ENCODE measurements at places on chromosomes 5 and 9.

DNA sequence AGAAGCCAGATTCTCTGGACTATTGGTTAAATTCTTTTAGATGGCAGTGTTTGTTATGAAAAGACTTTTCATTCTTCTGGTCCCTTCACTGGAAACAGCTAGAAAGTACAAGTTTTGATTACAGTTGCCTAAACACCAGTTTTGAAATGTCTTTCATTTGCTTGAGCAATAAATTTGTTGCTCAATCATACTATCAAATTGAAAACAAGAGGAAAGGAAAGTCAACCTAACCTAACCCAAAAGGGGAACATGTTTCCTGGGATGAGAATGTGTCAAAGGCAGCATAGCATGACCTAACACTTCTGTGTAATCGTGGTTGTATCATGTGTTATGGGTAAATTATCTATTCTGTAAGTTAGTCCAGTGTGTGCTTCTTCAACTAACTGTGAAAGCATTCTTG lies 213.2 kb downstream of the TMC1 start:
- DNase-seq, result no peak

- no peak for DNase-seq
Measured at GRCh38 chr9:96859461-96860198, 5.3 kb upstream of the ZNF782 start.

DNA sequence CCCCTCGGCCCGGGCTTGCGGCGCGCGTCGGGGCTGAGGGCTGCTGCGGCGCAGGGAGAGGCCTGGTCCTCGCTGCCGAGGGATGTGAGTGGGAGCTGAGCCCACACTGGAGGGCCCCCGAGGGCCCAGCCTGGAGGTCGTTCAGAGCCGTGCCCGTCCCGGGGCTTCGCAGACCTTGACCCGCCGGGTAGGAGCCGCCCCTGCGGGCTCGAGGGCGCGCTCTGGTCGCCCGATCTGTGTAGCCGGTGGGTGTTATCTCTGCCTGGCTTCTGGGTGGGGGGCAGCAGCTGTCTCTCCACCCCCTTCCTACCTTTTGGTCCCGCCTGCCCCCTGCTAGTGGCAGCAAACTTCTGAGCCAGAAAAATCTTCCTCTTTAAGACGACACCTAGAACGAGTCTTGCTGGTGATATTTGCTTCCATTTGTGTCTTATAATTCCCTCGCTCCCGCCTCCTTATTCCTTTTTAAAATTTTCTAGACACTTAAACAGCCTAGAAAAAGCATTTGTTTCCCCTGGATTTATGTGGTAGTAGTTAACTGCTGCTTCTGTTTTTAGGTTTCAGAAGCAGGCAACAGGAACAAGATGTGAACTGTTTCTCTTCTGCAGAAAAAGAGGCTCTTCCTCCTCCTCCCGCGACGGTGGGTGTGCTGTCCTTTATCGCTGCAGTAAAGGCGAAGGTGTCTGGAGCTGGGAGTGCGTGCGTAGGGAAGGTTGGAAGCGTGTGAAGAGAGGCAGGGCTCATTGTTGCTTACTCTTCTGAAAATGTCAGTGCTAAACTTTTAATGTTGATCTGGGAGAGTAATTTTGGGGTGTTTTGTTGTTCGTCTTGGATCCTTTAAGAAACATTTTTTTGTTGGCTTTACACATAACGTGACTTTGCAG lies 554 bp downstream of the JAK2 start:
- DNase-seq, result no peak

DNA sequence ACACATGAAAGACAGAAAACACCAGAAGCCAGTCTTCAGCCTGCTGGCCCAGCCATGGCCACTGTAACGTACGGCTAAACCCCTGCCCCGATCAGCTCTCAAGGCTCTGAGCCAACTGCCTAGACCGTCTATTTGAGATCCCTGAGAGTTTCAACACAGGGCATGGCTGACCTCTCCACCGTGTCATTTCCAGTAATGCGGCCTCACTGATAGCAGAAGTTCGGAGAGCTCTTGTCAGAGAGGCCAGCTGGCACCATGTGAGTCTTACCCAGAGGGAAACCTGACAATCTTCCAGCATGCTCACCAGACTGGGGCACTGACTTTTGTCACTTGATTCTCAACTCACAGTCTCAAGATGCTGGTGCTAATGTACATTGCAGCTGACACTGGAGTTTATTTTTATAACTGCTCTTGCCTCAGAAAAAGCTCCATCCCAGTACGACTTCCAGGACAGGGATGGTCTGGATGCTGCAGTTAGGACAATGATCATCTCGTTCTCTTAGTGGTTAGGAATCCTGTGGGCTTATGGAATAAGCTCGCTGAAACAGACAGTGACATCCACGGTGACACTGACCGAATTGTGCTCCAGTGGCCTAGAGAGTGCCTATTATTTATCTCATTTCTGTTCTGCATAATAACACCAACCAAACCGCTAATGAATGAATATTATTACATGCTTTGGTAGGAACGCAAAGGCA lies 372.7 kb downstream of the ICE1 start:
- no peak for DNase-seq

GRCh38 chr5:180128671-180129261 lies 57.2 kb upstream of the RNF130 start:
- no peak for DNase-seq

GRCh38 chr5:39543335-39543734 lies 118.6 kb upstream of the DAB2 start:
- no peak for DNase-seq

DNA sequence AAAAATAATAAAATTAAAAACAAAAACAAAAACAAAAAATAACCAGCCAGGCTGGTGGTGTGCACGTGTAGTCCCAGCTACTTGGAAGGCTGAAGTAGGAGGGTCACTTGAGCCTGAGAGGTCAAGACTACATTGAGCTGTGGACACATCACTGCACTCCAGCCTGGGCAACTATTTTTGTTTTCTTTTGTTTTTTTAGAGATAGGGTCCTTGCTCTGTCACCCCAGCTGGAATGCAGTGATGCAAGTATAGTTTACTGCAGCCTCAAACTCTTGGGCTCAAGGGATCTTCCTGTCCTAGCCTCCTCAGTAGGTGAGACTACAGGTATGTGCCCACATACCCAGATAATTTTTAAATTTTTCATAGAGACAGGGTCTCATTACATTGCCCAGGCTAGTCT lies 80.6 kb downstream of the CEMIP2 start:
- no peak for DNase-seq

DNA sequence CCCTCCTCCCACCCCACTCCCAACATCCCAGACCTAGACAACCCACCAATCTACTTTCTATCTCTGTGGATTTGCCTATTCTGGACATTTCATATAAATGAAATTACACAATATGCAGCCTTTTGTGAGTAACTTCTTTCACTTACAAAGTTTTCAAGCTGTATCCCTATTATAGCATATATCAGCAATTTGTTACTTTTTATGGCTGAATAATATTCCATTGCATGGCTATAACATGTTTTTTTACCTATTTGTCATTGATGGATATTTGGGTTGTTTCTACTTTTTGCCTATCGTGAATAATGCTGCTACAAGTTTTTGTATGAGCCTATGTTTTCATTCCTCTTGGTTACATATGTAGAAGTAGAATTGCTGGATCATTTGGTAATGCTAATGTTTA lies 1.9 kb upstream of the KIF3A start:
- no peak for DNase-seq

DNA sequence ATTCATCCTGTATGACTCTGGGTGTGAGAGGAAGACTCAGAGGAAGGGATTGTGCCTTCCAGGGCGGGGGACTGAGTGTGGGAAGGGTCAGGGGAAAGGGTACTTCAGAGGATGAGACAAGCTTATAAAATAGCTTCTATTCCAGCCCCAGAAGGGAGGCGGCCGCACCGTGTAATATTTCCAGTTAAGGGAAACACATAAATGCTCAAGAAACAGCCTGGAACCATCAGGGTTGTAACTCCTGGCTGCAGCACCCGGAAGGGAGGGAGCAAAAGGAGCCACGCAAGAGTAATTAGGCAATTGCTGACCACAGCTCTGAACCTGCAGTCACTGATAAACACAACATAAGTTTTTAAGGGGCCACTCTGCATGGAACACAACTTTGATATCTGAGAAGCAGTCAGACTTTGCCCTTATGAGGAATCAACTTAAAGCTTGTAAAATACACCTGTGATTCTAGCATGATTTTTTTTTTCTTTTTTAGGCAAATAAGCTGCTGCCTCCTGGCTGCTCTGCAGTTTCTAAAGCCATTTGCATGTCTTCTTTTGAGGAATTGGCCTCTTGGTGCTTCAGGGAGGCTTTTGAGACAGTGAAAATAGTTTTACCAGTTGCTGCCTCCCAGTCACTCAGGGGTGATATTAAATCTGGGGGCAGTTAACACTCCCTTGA lies 382.7 kb downstream of the ENC1 start:
- no peak for DNase-seq

DNA sequence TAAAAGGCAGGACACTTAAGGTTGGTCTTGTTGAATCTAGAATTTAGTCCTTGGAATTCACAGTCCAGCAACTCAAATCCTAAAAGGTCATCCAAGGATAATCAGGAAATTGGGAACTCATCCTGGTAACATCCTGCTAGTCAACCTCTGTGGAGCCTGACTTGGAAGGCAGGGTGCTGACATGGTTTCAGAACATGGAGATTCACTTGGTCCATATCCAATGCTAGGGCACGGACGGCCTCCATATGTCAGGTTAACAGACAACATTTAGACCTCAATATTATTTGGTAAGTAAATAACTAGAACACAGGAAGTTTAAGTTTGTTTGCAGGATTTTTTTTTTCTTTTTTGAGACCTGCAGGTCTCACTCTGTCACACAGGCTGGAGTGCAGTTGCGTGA lies 783 bp upstream of the DNAH5 start:
- DNase-seq, result no peak

DNA sequence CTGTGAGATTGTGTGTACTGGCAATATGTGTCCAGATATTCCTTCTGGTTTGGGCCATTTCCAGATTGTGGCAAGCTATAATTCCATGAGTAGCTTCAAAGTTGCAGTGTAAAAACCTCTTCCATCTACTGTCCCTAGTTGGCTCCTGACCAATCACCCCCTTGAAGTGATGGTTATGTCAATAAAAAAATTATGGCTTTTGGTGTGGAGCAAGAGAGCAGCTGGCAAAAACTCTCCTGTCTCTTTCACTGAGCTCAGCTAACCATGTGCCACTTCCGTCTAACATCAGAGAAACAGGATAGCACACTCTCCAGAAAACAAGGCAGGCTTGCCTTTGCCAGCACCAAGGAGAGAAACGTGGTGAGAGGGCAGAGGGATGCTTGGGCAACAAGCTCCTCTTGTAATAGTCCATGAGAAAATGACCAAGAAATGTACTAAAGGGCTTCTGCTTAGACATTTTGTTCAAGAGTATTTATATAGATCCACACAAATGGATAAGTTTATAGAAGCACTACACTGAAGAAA lies 914.4 kb upstream of the SEMA6A start:
- DNase-seq, result no peak

GRCh38 chr5:74938250-74938933 lies 72.2 kb upstream of the FAM169A start:
- DNase-seq, result no peak

- no peak for DNase-seq
Measured at GRCh38 chr5:151733358-151734063, 24.9 kb downstream of the ATOX1 start.

- no peak for DNase-seq
Measured at GRCh38 chr5:64074533-64074932, 91.1 kb upstream of the RNF180 start.

DNA sequence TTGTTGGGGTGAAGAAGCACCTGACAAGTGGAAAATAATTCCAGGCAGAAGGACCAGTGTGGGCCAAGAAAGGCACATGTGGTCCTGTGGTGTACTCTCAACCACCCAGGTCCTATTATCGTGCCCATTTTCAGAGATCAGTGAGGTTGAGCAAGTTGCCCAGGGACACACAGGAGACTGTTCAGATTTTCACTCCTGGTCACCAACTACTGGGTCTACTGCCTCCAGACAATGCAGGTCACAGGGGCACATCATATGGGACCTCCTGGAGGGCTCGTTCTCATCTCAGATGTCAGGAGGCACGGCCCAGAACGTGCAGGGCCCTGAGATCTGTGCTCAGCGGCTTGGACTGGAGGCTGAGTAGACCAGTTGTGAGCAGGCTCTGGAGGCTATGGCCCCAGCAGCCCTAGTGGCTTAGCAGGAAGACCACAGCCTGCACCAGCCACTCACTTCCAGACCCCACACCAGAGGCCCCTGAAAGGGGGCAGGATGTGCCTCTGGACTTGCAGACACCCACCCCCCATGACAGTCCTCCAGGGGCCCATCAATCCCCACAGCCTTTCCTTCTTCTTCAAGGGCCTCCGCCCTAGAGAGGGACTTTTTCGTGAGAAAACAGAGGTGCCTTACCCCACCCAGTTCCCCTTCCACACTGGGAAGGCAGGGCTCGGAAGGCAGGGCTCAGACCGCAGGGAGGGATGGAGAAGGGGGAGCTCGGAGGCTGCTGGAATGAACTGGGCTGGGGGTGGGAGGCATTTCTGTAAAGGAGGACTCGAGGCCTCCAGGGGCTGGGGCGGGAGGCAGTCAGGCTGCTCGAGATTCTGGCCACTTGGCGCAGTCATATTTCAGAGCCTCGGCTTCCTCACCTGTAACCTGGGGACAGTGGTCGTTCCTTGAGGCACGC lies 82.7 kb upstream of the NEURL1B start:
- DNase-seq, result no peak

- no peak for DNase-seq
Measured at GRCh38 chr5:157941616-157942015, 82.7 kb upstream of the CLINT1 start.

GRCh38 chr9:88531920-88532698 lies 2.9 kb upstream of the NXNL2 start:
- no peak for DNase-seq

GRCh38 chr5:58887721-58888409 lies 305.0 kb downstream of the RAB3C start:
- no peak for DNase-seq

DNA sequence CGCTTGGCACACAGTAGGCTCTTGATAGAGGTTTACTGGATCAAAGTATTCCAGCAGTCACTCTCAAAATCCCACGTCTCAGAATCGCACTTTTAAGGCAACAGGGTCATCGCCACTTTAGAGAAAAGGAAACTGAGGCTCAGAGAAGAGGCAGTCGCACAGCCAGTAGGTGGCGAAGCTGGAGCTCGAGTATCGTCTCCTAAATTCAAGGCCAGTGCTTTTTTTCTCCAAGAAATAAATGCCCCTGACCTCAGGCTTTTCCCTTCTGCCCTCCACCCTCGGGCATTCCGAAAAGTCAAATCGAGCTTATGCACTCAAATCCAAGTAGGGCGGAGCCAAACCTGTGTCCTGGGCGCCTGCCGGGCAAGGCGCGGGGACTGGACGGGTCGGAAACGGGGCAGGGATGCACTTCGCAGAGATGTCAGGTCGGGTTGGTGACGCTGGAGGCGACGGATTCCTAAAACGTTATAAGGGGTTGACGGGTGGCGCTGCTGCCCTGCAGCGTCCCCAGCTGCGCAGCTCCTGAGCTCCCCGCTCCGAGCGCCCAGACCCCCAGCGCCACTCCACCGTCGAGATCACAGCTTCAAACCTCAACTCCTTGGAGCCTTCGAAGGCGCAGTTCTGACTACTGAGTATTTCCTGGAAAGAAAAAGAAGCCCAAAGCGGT lies 4.7 kb upstream of the FOXB2 start:
- no peak for DNase-seq

GRCh38 chr9:7560669-7561305 lies 238.8 kb downstream of the DMAC1 start:
- no peak for DNase-seq

- no peak for DNase-seq
Measured at GRCh38 chr5:74028406-74028805, 402.4 kb downstream of the ARHGEF28 start.

Measured in activated CD8-positive, alpha-beta memory T cell treated with anti-CD3 and anti-CD28 coated beads for 1 hour (primary cell).